ENCODE measurements at places on chromosomes 1 and 21.

GRCh38 chr1:149936170-149936991 is at the start of gene MTMR11:
Gene MTMR11 (minus strand): TSS chr1:149936879. CDS start chr1:149936647, 232 bp downstream.
- ATAC-seq, result peak; percentile 55

- no peak for ATAC-seq
Observed at GRCh38 chr1:175808999-175809398, 65.6 kb upstream of the TNR start.

- ATAC-seq, result no peak
Observed at GRCh38 chr1:171994293-171994692, 153.0 kb downstream of the DNM3 start.

DNA sequence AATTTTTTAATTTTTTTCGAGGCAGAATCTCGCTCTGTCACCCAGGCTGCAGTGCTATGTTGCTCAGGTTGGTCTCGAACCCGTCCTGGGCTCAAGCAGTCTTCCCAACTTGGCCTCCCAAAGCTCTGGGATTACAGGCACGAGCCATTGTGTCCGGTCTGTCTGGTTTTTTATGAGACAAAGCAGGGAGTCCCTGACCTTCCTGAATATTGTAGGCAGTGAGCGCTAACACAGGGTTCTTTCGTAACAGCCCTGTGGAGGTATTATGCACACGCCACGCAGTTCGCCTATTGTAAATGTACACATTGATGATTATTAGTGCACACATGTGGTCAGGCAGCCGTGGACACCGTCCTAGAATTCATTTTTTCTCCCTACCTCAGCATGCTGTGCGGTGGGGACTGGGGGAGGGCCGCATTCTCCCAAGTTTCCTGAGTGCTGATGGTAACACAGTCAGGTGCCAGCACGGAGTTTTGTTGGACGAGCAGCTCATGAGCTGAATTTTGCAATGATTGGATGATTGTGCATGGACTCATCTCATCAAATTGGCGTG is 19.6 kb downstream of the SPSB1 start:
- ATAC-seq, result no peak

GRCh38 chr1:246564839-246565750 is 966 bp downstream of the TFB2M start:
- no peak for ATAC-seq

GRCh38 chr1:221839782-221840395 is 98.0 kb upstream of the DUSP10 start:
- ATAC-seq, result peak; percentile 27

GRCh38 chr1:15189692-15190370 is 36.3 kb downstream of the TMEM51 start:
- ATAC-seq, result no peak

GRCh38 chr1:68213843-68214242 is 18.5 kb downstream of the WLS start:
- ATAC-seq, result no peak

DNA sequence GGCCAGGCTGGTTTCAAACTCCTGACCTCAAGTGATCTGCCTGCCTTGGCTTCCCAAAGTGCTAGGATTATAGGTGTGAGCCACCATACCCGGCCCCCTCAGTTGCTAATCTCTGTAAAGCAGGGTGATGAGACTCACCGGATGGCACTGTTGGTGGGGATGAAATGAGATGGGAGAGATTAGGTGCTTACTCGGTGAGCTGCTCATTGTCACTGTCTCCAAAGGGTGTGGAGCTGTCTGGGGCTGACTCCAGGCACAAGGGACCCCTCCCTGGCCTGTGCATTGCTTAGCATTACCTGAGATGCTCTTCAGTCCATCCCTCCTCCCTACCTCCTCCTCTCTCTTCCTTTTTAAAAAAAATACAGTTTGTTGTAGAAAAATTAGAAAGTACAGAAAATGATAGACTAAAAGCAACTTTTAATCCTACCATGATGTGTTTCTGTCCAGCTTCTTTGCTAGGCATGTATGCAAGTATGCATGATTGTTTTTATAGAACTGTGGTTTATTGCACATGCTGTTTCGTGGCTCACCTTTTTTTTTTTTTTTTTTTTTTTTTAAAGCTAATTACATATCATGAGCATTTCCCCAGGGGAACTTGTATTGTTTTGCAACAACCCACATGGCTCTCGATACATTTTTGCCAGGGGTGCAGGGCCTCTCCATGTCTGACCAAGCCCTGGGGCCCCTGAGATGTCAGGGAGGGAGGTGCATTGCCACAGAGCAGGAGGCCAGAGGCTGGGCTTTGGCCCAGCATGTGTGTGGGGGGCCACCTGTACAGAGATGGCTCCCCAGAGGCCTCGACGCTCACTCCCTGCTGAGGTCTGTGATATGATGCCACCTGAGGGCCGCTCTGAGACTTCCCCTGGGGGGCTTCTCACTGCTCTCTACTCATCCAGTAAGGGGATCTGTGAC is 55.4 kb downstream of the ARHGEF10L start:
- ATAC-seq, result no peak

DNA sequence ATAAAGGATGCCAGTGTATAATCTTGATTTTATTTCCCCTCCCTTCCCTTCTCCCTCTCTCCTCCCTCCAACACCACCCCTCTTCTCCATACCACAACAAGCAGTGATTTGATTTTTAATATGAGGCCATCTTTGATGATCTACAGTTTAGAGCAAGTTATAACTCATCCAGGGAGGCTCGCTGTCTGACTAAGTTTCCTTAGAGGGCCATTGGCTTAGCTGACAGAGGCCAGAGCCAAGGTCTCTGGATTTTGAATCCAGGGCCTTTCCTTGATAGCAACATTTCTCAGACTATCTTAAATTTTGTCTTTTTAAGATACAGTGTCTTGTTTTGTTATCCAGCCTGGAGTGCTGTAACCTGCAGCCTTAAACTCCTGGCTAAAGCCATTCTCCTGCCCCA is 431.0 kb upstream of the USP24 start:
- no peak for ATAC-seq

GRCh38 chr21:40176724-40177123 is 309.5 kb downstream of the PCP4 start:
- peak; percentile 93 for ATAC-seq

DNA sequence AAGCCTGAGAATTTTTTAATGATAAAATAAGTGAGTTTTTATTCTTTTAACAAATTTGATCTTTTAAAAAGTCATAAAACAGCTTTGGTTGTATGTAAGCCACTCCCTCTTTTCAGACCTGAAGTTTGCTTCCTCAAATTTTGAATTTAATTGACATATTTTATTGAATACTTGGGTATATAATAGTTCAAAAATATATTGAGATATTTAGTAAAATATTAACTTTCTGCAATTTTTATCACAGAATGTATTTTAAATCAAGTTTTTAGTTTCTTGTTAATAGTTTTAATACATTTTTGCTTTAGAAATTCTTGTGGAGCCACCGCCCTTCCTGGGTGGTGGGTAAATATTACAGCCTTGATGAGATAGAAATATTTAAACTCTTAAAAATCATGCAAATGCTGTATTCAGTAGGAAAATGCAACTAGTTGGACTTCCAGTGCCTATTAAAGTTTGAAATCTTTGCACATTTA is 867 bp downstream of the PTPRC start:
- no peak for ATAC-seq

- ATAC-seq, result peak; percentile 92
Observed at GRCh38 chr1:206590025-206590758, 22.1 kb downstream of the EIF2D start.

GRCh38 chr1:247966532-247967204 is 1.6 kb downstream of the OR2AK2 start:
- no peak for ATAC-seq

- ATAC-seq, result no peak
Observed at GRCh38 chr1:160779626-160780397, 16.2 kb upstream of the LY9 start.

- ATAC-seq, result peak; percentile 66
Observed at GRCh38 chr1:174789399-174789798, 210.3 kb upstream of the CACYBP start.

GRCh38 chr1:65422241-65423203 is 2.1 kb downstream of the LEPR start:
- ATAC-seq, result no peak

DNA sequence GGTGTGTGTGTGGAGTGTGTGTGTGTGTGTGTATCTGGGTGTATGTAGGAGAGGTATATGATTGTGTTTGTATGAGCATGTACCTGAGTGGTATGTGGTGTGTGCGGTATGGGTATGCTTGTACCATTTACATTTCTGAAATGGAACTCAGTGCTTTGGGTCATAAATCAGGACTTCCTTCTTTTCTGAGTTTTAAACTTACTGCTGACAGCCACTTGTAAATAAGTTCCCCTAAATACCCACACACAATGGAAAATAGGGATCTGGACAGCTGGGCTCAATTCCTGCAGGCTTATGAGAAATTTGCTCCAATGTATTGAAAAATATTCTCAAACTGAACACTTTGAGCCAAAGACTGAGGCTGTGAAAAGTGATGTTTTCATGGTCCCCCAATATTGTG is 293.6 kb downstream of the HLX start:
- no peak for ATAC-seq

DNA sequence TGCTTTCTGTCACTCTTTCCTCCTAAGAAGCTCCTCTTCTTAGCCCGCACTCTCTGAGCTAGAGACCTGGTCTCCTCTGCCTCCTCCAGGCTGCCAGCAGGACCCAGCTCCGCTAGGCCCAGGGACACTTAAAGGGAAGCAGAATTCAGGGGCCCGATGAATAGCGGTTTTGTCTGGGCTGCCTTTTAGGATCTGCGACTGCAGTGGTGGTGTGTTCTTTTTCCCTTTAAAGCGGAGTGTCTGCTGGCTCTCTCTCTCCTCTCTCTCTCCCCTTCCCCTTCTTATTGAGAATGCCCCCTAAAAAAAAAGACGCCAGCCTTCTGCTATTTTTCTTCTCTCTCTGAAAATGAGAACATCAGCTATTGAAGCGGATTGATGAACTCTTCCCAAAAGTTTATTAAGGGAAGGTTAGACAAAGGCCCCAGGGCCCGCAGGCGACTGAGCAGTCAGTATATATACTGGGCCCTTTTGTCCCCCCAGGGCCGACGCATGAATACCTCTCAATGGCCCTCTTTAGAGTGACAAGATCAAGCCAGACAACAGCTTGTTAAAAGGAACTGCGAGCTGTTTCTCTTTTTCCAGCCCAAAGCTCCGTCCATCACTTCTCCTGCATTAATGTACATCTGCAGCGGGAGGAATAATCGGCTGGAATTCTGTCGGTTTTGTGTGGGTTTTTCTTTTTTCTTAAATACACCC is 27.0 kb downstream of the PAX7 start:
- no peak for ATAC-seq

- no peak for ATAC-seq
Observed at GRCh38 chr1:243420016-243420945, 164.4 kb downstream of the SDCCAG8 start.

- peak; percentile 6 for ATAC-seq
Observed at GRCh38 chr1:155051777-155052398, 772 bp downstream of the ADAM15 start.
